ENCODE measurements at places on chromosomes 4 and X.

GRCh38 chr4:94852616-94853015 lies 94.9 kb downstream of the BMPR1B start:
- DNase-seq: no peak

DNA sequence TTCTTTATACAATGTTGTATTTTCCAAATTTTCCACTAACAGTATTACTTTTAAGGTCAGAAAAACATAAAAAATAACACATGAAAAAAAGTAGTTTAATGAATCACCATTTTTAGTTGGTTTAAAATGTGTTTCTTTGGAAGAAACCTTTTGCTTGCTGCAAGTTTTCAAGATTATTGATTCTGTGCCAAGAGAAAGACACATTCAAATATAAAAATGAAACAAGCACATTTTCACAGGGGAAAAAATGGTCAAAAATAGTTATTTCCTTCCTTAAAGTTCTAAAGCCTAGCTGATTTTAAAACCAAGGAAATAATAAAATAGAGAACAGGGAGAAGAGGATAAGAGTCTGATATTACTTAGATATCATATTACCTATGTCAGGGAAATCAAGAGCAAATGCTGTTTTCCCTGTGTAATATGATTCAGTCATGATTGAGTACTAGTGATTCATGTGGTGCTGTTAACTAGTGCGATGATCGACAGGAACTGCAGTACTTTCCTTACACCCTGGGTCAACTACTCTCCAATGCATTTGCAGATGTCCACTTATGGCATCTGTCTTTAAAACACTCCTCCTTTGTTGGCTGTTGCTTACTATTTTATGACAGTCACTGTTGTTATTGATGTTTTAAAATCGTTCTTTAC lies 103.8 kb downstream of the CAMK2D start:
- no peak for DNase-seq

DNA sequence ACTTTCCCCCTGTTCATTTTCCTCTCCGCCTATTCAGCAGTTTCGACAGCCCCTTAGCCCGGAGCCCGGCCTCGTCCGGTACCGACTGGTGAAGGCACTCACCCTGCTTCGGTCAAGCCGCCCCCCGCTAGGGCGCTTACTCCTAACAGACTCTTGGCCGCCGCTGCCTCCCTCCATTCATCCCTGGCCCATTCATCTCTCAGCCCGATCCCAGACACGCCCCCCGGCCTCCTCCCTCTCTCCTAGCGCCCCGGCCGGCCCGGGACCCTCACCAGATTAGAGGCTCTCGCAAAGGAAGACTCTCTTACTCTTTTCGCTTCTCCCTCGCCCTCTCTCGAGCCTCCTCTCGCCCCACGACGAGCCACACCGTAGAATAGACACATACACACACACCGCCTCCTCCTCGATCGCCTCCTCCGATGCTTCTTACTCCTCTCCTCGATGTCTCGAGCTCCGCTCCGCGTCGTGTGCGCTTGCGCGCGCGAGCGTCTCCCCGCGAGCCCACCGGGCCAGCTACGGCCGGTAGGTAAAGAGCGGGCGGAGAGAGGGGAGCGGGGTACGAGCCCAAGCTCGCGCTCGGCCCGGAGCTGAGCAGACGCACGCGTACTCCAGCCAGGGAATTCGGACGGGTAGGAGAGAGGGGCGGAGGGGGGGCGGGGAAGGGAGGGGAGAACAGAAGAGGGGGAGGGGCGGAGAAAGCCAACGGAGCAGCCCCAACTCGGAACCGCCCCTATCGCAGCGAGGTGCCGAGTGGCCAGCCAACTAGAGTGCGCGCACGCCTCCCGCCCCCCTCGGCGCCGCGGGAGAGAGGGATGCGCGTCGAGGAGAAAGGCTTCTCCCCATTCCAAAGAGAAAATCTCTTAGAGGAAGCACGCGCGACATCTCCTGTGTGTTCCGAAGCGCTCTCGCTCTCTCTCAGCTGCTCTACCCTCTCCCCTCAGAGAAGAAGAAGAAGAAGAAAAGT lies at the start of gene WNK3:
TSS of gene WNK3 (minus strand) at position 633 of the 964 bp plus-strand sequence.
- DNase-seq: no peak

GRCh38 chrX:124440695-124441094 lies 94.3 kb downstream of the SH2D1A start:
- DNase-seq: no peak

- DNase-seq: no peak
Observed at GRCh38 chr4:130478406-130478805, 1382.5 kb downstream of the C4orf33 start.

DNA sequence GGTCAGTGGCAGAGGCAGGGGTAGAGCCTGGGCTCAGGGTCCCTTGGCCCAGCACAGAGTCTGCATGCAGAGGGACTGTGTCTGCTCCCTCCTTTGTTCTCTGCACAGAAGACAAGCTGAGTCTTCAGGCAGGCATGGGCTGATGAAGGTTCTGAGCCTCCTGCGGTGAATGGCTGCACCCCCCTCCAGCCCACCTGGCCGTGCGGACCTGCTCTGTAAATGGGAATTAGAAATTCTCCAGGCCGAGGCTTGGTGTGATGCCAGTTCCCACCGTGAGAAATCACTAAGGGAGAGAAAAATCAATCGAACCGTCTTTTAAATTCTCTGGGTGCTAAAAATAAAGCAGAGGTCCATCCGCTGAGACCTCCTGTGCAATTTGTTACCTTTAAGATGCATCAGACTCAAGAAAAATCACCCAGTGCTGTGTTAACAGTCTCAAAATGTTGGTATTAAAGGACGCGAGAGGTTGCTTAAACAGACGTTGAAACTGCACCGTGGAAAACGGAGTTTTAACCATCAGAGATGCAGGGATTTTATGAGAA lies 96.0 kb downstream of the WFS1 start:
- no peak for DNase-seq

- DNase-seq: no peak
Observed at GRCh38 chr4:133062851-133063250, 86.2 kb upstream of the PCDH10 start.

- no peak for DNase-seq
Observed at GRCh38 chr4:42871671-42872290, 20.7 kb upstream of the GRXCR1 start.

- no peak for DNase-seq
Observed at GRCh38 chr4:47531241-47531953, 46.3 kb downstream of the ATP10D start.

- no peak for DNase-seq
Observed at GRCh38 chr4:147709999-147710398, 21.9 kb upstream of the ARHGAP10 start.

- DNase-seq: no peak
Observed at GRCh38 chr4:55399581-55399980, 3.8 kb downstream of the TMEM165 start.

DNA sequence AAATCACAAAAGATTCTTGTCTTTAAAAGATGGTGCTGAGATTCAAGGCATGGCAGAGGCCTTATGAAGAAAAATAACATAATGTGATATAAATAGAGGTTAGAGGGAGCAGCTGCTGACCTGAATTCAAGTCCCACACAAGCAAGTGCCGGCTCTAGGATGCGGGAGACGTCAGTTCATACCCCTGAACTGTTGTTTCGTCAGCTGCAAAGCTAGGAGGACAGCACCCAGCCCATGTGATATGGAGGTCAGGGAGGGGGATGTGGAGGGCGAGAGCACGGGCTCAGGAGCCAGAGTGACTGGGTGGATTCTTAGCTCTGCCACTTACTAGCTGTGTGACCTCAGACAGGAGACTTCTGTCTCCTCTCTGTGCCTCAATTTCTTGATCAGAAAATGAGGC lies 77.9 kb downstream of the JAKMIP1 start:
- DNase-seq: no peak

- DNase-seq: no peak
Observed at GRCh38 chrX:79161655-79162054, 17.2 kb downstream of the GPR174 start.

- DNase-seq: no peak
Observed at GRCh38 chr4:17807446-17807845, 3.1 kb downstream of the DCAF16 start.

GRCh38 chr4:98903561-98903960 lies 25.4 kb downstream of the EIF4E start:
- no peak for DNase-seq

GRCh38 chrX:53004811-53005210 lies 43.8 kb upstream of the GPR173 start:
- no peak for DNase-seq

- DNase-seq: no peak
Observed at GRCh38 chr4:91279899-91280298, 1023.9 kb upstream of the GRID2 start.

DNA sequence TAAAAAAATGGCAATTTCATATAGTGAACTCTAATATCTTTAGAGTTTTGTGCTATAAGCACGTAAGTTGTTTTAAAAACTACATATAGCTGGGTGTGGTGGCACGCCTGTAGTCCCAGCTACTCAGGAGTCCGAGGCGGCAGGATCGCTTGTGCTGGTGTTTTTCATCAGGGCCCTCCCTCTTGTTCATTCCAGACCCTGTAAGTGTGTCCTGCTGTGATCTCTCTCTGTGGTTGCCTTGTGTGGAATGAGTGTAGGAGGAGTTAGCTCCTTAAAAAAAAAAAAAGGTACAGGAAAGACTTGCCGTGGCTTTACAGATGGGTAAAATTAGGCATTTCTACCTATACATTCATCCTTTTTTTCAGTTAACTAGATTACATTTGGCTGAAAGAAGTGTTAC lies 35.4 kb downstream of the RBBP7 start:
- DNase-seq: no peak

- DNase-seq: no peak
Observed at GRCh38 chrX:46485897-46486296, 59.3 kb downstream of the ZNF674 start.

DNA sequence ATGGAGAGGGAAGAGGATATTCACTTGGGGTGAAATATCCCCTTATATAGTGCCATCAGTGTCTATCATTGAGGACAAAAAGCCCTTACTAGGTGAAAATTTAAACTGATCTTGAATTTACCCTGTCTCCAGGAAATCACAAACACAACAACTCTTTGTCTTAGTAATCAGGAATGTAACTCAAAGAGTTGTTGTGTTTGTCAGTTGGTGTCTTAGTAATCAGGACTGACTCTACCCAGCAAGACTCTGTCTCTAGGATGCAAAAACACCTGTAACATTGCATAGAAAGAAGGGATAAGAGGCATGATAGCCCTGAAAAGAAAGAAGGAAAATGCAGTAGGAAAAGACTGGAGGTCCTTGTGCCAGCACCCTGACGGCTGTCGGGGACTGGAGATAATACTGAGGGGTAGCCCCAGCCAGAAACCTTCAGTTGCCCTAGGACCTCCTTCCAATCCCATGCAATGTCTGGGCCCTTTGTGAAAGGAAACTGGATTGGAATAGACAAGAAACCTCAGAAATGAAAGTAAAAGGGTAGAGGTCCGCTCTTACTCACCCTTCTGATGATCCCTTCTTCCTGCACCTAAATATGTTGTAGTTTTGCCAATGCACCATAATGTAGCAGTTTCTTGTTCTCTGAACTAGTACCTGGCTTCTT lies 45.3 kb downstream of the HMGB2 start:
- DNase-seq: no peak

DNA sequence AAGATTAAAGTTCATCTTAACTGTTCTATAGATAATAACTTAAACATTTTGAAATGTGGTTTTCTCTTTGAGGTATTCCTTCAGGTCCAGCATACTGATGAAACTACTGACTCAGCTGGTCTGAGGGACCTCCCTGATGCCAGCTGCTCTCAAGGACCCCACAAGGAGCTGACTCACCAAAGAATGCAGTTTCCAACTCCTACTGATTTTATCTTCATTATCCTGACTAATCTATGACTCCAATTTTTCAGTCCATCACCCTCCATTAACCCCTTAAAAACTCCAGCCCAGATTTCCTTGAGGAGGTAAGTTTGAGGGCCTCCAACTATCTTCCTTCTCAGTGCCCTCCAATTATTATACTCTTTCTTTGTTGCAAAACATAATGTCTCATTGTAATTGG lies 1.4 kb upstream of the UGT2B4 start:
- no peak for DNase-seq

DNA sequence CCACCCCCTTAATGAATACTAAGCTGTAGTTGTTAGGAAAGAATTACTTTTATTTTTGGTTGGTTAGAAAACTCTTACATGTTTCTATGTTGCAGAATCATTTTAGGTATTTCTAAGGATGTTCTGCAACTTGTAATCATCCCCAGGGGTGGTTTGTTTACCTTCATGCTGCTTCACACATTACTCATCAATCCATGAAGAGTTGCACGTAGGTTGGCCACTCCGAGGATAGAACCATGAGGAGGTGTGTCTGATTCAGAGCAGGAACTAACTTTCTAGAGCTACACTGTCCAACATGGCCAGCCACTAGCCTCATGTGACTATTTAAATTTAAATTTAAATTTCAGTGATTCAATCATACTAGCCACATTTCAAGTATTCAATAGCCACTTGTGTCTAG lies 127.2 kb upstream of the FRMPD4 start:
- no peak for DNase-seq

DNA sequence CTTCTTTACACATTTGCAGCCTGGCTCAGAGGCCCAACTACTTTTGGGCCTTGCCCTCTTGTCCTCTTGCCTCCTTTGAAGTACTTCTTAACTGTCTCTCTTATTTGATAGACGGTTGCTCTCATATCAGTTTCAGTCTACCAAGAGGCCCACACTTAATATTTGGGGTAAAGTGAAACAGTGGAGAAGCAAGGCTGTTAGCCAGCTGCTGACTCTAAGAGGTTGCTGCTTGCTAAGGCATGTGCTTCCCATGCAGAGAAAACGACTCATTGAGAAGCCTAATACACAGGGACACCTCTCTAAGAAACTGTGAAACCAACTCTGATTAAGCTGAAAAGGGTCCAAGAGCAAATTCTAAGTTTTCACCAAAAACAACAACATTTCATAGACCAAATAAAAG lies 94.6 kb downstream of the PPP3CA start:
- no peak for DNase-seq

DNA sequence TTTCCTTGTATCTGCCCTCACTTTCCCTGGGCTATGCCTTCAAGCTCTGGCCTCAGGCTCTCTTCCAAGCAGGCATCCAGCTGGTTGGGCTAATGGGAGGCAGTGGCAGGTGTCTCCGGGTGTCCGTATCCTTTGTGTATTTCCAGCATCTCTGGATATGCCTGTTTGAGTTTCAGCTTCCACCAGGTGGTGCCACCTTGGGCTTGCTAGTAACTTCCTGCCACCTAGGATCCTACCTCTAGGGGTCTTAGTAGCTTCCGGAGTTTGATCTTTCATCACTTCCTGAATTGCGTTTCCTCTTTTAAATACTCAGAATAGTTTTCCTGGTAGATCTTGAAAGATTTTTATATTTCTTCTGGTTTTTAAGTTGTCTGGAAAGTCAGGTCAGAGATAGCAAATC lies 23.2 kb upstream of the ANOS1 start:
- no peak for DNase-seq

Data from cortex of kidney (tissue), 1 donor.